AG04449 (cell line): ENCODE measurements at places on chromosomes 2 and 18.

GRCh38 chr18:24397131-24397693 is 412 bp downstream of the OSBPL1A start:
- peak; percentile 12 for DNase-seq

- peak; percentile 85 for DNase-seq
Observed at GRCh38 chr18:48455555-48456478, 46.6 kb upstream of the ZBTB7C start.

- DNase-seq, result no peak
Observed at GRCh38 chr2:13545320-13545719, 828.6 kb downstream of the TRIB2 start.

DNA sequence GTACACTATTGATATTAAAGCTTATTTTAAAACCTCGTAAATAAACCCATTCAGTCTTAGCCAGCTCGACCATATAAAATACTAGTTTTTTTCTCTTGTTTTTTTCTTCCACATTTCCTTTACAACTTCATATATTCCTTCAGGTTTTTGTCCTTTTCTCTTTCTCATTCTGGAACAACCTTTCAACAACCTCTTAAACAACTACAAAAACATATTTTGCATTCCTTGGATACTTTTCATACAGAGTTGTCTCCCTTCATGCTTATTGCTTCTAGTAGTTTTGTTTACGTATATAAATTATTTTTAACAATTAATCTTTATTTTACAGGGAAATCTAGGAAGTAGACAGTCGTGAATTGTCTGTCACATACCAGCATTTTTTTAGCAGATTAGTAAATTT is 41.2 kb downstream of the COMMD1 start:
- DNase-seq, result no peak

DNA sequence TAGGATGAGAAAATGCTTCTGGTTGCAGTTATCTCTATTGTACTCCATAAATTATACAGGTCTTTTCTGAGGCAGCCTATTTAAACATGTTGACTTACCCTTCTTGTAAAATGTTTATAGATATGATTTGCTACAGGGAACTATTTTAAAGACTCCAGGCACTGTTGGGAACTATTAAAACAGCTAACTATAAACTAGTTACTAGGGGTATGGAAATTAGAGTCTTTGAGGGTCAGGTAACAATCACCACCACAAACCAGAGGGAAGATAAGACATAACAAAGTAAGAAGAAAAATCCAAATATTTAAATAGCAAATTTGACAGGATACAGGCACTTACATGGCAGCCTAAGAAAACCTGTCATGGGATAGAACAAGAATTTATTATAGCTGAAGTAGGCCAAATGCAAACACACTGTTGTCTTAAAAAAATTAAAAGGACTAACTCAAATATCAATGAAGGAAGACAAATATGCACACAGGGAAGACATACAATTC is 251.0 kb upstream of the CWC22 start:
- DNase-seq, result no peak

GRCh38 chr2:128103407-128103806 is 12.4 kb downstream of the UGGT1 start:
- no peak for DNase-seq

DNA sequence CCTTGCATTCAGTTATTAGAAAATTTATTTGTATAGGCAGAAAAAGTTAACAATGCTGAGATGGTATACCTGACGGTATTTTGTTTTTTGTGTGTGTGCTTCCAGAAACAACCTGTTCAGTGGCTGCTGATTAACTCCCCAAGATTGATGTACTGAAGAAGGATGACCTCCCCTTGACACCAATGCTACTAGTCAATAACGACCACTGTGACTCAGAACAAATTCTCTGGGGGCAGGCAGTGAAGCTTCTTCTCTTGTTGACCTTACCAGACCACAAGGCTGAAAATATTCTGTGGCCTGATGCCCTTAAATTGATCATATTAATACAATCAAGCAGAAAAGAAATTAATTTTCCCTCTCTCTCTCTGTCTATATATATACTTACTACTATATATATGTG is 1182.9 kb upstream of the CRIM1 start:
- DNase-seq, result no peak

- DNase-seq, result no peak
Observed at GRCh38 chr2:419687-420317, 131.9 kb upstream of the ALKAL2 start.

- DNase-seq, result no peak
Observed at GRCh38 chr18:39741755-39742466, 2176.3 kb upstream of the CELF4 start.

DNA sequence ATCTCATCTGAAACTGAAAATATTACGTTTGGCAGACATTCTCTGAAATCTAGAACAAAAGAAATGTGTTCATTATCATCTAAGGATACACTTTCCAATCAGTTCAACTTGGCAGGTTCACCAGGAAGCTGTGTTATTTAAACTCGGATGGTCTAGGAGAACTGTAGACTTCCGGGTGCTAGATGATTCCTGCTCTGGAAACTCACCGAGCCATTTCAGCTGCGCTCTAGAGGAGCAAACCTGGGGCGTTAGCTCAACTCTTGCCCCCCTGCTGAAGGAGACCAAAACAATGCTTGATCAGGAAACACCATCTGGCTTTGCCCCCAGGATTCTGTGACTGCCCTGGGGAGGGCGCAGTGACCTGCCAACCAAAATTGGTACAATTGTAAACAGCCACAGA is 22.9 kb downstream of the MLPH start:
- no peak for DNase-seq

DNA sequence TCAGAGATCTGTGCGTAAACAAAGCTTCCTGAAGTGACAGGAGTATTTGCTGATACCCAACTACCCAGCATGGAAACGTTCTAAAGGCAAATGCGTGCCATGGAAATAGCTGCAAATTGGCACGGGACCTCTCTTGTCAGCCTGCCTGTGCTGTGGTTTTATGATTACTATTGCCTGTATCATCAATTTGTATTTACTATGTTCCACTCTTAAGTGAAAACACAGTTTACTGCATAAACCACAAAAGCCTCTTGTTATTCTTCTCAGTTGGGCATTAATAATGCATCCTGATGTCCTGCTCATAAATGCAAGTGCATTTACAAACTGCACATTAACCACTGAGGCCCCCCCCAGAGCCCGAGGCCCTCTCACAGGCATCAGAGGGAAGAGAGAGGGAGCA is 196.6 kb upstream of the SLC35G4 start:
- DNase-seq, result no peak

GRCh38 chr2:3624059-3624794 is 29.3 kb downstream of the COLEC11 start:
- DNase-seq, result no peak

DNA sequence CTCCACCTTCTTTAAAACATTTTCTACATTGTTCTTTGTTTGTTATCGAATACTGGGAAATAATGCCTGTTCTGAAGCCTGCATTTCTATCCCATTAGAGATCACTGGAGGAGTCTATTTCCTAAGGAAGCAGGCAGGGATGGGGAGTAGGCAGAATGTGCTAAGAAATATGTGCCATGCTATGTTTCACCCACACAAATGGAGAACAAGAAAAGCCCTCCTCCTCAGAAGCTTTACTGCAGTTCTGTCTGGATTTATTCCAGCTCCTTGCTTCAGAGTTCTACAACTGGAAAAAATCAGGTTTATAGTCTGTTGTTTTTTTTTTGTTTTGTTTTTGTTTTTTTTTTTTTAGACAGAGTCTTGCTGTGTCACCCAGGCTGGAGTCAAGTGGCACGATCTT is 825.1 kb downstream of the SLC4A3 start:
- DNase-seq, result no peak

- DNase-seq, result no peak
Observed at GRCh38 chr2:38892819-38893218, 3.1 kb downstream of the ARHGEF33 start.

DNA sequence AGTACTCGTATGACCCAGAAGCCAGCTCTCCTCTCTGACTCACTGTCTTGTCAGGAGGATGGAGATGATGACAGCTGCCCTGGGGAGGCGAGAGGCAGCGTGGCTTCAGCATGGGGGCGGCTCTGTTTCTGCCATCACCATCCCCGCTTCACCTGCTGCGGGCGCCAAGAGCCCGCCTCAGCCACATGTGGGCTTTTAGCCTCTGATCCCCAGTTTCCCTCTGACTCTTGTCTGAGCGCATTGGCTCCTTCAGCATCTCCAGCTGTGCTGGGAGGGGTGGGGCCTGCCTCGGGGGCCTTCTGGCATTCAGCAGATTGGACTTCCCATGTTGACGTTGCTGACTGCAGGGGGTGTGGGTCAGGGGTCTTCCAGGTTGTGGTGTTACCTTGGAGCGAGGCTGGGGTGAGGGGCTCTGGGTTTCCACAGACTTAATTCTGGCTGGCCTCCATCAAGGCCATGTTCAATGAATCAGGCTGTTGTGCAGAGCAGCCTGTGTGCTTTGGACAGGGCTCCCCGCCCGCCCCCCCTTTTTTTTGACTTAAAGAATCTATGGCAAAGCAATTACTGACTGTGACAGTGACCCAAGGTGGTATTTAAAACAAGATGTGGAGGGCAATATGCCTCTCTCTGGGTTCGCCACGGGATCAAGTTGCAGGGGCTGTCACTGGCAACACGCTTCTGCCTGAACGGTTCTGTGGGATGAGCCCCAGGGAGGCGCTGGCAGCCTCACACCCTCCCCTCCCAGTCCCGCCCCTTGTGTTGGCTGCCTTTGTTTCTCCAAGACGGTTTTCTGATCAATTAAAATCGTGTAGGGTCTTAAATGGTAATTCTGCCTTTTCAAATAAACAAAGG is 228.3 kb downstream of the LDLRAD4 start:
- DNase-seq, result no peak

DNA sequence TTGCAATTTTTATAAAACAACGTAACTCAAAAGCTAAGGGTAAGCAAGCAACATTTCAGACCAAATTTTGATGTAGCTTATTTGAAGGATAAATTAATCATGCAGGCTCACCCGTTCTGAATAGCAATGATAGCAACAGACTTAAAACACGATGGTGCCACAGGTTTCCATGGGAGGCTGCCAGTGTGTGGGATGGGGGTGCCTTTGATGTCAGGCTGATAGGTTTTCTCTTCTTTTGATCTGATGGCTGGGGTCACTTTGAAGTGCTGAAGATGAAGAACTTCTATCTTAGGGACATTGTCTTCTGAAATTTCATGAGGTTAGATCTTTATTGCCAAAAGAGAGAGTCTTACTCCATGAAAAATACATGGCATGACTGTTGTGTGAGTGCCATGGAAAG is 206.8 kb downstream of the LPIN1 start:
- DNase-seq, result no peak

DNA sequence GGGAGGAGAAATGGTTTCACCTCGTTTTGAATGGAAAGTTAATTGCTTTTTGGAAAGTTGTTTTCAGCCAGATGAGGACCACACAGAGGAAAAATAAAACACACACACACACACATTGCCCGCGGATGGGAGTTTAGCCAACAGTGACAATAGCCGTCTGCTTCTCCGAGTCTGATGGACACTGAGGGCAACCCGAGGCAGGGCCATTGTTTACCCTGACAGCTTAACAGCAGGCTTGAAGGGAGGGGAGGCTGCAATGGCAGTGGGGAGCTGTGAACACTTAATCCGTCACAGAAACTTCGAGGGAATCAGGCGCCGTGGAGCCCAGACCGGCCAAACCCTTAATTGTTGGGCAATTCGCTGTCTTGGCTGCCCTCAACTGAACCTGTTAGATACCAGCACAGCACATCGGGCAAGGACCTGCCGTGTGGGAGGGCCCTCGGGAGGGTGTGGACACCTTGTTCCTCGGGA is 145.9 kb downstream of the ACKR3 start:
- DNase-seq, result no peak

GRCh38 chr2:218876562-218877219 is 4.0 kb upstream of the WNT10A start:
- no peak for DNase-seq

DNA sequence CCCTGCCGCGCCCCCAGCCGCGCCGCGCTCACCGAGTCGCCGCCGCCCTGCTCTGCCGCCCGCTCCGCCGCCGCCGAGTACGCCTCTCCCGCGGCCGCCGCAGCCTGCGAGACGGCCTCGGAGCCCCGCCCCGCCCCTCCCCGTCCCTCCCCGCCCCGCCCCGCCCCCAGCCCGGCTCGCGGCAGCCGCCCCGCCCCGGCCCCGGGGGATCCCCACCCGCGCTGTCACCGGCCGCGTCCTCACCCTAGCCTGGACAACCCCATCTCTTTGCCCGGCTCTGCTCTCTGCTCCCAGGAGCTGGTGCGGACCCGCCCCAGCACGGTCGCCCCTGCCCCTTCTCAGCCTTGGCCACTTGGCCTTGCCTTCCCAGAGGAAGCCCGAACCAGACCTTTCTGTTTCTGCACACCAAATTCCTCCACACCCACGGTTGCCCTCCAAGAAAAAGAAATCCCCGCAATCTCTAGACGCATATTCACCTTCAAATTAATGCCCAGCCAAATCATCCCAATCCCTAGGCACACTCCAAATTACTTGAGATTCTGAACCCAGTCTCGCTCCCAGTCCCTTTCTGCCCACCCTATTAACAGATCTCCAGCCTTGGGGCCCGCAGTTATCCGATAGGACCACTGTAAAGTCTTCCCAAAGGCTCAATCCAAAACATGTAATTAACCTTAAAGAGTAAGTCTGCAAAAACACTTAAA is at the start of gene CYRIA:
TSS of gene CYRIA (minus strand) at position 87 of the 701 bp plus-strand sequence. CDS start 77,715 bp downstream, outside the sequence.
- no peak for DNase-seq

DNA sequence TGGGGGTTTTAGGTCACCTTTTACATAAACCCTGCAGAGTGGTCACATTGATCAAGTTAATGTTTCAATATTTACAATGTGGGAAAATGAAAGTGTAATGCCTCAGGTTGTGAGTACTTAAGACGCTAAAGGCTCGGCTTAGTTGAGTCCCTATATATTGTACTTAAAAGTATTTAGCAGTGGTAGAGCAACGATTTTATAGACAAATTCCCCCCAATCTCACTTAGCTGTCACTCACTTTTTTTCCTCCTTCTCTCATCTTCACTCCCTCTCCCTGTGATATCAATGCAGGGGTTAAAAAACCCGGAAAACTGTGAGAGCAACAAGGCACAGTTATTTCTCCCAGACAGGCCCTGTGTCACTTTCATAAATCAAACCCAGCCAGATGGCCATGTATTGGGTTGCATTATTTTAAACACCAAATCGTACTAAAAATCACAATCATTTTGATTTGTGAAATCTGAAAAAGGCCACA is 5.4 kb downstream of the POU3F3 start:
- no peak for DNase-seq

DNA sequence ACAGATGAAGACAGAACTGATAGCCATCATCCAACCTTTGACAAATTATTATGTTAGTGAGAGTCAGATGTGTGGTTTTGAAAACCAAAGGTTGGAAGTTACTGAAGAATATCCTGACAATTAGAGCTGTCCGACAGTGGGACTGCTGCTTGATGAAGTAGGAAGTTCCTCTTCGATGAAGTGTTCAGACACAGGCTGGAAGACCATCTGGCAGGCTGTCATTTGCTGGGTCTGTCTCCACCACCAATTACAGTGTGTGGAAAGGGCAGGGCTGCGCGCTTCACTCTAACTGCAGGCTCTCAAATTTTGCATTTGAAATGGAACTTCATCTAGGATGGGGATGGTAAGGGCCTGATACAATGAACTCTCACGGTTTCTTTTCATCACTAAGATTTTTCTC is 313.8 kb downstream of the PIK3C3 start:
- no peak for DNase-seq

GRCh38 chr2:159046966-159047365 is 78.5 kb downstream of the TANC1 start:
- no peak for DNase-seq
